ENCODE measurements at places on chromosomes 5 and 9.
A peak's percentile ranks its signal among the peaks of the same experiment; 100 is the strongest.

DNA sequence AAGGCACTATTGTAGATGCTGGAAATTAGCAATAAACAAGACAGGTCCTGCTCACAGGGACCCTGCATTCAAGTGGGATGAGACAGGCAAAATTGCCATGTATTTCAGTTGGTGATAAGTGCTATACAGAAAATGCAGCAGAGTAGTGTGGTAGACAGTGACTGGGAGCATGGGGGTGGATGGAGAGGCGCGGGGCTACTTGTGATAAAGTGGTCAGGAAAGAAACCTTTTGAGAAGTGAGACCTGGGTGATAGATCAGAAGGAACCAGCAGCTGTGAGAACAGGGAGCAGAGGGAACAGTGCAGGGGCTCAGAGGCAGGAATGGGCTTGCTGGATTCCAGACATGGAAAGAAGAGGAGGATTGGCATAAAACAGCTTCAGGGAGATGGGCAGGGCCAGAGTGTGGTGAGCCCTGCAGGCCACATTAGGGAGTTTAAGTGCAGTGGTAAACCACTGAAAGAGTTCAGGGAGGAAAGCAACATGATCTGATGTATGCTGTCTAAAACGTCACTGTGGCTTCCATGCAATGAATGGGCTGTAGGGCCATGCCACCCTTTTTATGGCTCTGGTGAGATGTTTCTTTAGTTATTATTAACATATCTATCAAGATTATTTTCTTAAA lies 7.3 kb downstream of the CRHBP start:
- DNase-seq = no peak

DNA sequence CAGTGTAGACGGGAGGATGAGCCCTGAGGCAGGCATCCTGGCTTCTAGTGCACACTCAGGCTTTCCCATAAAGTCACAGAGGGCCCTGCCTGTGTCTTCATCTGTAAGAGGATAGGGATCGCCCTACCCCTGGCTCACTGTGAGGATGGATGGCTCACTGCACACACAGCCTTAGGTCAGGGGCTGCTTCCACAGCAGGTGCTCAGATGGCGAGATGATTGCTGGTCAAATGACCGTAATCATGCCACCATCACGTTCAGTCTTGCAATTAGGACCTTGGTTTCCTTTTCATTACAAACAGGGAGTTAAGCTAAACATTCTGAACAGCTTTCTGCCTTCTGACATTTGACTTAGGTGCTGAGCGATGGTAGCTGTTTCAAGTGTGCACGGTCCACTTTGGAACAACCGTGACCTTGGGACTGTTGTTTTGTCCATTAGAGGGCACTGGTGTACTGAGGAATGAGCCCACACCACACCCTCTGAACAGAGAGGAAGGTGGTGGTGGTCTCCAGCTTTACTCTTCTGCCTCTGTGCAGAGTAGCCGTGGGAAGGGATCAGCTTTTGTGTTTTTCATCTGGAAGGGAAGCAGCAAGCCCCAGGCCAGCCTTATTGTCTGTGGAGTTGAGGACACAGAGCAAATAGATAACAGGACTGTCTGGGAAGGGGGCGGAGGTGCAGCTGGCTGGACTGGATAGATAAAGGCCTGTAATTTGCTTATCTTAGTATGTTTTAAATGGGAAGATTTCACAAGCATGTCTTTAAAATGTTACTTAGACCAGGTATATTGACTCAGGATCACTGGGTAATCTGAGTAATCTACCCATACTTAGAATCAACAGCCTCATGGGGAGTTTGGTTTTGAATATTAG lies 183.1 kb downstream of the TRIO start:
- DNase-seq = no peak

DNA sequence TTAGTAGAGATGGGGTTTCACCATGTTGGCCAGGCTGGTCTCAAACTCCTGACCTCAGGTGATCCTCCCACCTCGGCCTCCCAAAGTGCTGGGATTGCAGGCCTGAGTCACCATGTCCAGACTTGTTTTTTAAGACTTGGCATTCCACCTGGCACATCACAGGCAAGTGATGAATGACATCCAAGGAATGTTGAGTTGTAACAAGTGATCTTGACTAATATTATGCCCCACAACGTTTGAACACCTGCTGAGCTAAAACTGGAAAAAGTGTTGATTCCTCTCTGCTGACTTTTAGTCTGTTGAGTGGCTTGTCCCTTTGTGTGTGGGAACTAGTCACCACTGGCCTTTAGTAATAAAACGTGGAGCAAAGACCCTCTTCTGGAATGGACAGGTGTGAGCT lies 54.6 kb downstream of the SUB1 start:
- DNase-seq = no peak

DNA sequence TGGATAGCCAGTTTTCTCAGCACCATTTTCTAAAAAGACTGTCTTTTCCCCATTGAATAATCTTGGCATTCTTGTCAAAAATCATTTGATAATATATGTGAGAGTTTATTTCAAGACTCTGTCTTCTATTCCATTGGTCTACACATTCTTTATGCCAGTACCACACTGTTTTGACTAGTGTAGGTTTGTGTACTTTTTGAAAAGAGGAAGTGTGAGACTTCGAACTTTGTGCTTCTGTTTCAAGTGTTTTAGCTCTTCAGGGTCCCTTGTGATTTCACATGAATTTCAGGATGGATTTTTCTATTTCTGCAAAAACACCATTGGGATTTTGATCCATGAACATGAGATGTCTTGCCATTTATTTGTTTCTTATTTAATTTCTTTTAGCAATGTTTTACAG lies 78.5 kb upstream of the ALDH1A1 start:
- DNase-seq = no peak

DNA sequence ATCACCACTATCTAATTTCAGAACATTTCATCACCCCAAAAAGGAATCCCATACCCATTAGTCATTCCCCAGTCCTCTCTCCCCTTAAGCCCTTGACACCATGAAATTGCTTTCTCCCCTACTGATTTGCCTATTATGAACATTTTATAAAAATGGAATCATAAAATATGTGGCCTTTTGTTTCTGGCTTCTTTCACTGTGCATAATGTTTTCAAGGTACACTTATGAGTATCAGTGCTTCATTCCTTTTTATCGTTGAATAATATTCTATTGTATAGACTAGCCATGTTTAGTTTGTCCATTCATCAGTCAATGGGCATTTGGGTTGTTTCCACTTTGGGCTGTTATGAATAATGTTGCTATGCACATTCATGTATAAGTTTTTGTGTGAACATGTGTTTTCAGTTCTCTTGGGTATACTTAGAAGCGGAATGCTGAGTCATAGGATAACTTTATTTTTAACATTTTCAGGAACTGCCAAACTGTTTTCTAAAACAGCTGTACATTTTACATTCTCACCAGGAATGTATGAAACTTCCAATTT lies 40.4 kb upstream of the FGF1 start:
- DNase-seq = no peak

GRCh38 chr5:67166460-67167285 lies 29.9 kb downstream of the CD180 start:
- DNase-seq = peak; percentile 80

DNA sequence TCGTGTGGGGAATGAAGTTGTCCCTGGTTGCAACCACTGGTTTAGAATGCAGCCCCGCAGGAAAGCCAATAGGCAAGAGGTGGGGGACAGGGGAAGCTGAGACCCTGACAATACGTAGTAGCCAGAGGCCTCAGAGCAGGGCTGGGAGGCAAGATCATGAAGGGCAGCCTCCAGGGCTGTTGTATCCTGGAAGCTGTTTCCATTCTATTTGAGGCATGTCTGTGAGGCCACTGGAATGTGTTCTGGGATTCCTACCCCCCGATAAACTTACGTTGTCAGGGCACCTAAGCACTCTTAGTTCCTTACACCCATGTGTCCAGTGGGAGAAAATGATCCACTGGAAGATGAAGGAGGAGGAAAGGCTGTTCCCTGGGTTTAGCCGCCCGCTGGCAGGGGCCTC lies 177.3 kb downstream of the CFAP90 start:
- DNase-seq = no peak

DNA sequence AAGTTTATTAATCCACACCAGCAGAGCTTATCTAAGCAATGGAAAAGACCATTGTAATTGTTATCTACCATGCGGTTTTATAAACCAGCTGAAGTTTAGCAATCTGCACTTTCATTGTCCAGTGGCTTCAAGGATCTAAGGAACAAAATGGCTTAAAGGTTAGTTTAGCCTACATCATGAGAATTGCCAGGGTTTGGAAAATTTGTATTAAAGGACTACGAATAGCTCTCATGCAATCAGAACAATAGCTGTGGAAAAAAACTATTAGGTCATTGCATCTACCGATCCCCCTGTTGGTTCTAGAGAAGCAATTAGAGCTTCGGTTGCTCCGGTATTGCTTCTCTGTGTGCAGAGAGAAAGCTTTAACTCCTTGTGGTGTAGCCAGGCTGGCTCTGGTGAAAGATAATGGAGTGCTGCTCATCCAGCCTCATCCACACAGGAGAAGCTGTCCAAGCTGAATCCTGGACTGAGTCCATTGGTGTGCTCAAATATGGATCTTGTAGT lies 86.3 kb upstream of the SLC12A2 start:
- no peak for DNase-seq

DNA sequence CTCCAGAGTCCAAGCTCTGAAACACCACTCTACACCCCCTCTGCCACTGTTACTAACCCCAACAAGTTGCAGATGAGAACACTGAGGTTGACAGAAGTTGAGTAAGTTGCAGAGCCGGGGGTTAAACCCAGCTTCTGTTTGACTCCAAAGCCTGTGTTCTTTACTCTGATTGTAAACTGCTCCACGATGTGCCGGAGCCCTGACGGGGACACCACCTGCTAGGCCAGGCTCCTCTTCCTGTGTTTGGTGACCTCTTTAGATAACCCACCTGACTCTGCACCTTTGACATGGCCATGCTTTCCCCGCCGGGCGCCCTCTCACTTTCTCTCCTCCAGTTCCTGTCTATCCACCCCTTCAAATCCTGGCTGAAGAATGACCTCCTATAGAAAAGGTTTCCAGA lies 96.7 kb downstream of the PAX5 start:
- no peak for DNase-seq

- DNase-seq = no peak
These were observed 34.7 kb upstream of the PDZD2 start for GRCh38 chr5:31604240-31604639.

- DNase-seq = no peak
These were observed 65.2 kb downstream of the ZSWIM6 start for GRCh38 chr5:61397238-61397637.

DNA sequence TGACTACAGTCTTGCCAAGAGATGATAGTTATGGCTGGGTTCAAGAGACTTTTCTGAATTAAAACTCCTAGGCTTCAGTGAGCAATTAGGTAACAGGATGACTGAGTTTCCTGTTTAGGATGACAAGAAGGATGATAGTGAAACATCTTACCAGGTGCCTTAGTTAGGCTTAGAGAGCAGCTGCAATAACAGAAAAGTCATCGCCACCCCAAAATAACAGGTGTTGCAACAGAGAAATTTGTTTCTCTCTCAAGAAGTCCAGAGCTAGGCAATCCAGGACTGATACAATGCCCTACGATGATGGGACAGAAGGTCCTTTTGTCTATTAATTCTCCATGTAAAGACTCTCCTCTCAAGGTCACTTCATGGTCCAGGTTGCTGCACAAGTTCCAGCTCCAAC lies 361.8 kb downstream of the CAAP1 start:
- DNase-seq = no peak

DNA sequence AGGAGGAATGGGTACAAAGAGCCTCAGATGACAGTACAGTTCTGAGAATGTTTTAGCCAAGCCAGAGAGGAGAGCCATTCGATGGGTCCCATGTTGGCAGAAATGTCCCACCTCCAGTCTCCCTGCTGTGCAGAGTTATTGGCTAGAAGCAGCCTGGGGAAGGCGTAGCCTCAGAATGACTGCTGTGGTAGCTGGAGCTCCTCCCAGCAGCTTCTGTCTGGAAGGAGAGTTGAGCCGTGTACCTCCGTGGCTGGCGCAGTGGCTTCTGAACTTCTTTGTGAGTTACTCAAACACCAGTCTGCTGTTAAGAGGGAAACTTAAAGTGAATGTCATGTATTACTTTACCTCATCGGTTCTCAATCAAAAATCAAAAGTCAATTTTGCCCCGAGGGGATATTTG lies 193.3 kb upstream of the SNX2 start:
- no peak for DNase-seq

DNA sequence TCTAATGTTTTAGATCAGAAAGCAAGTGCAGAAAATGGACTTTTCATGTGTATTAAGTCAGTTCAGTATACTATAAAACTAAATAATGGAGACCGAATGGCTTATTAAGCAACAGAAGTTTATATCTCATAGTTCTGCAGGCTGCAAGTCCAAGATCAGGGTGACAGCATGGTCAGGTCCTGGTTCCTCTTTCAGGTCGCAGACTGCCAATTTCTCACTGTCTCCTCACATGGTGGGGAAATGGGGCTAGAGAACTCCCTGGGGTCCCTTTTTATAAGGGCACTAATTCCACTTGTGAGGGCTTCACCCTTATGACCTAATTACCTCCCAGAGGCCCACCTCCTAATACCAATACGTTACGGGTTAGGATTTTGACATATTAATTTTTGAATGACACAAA lies 48.7 kb downstream of the RICTOR start:
- no peak for DNase-seq

GRCh38 chr5:60505373-60506171 lies 194.4 kb downstream of the DEPDC1B start:
- DNase-seq = no peak

- DNase-seq = no peak
These were observed 46.0 kb upstream of the AKNA start for GRCh38 chr9:114433720-114434255.

GRCh38 chr5:12848709-12849108 lies 944.5 kb upstream of the CTNND2 start:
- DNase-seq = no peak

DNA sequence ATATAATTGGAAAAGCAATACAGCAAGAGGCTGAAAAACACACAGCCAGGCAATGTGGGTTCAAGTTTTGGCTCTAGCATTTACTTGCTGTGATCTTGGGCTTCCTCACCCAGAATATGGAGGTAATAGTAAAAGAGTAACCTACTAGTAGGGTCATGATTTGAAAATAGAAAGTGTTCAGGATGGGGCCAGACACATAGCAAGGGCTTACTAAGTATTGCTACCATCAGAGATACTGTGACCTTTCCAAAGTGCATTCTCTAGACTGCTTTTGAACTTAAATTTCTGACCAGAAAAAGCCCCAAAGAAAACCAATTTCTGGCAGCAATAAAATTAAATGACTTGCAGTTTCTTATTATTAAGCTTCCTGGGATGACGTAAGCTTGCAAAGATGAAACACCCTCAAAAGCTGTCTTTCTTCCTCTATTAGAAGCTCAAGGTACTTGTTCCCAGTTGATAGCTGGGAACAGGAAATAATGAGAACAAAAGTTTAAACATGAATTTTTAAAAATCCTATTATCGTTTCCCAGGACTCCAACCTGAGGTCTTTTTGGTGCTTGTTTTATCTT lies 20.3 kb downstream of the SLC45A2 start:
- DNase-seq = no peak

- DNase-seq = no peak
These were observed 87.5 kb downstream of the FGF18 start for GRCh38 chr5:171506951-171507350.

GRCh38 chr9:16363916-16364315 lies 506.6 kb downstream of the BNC2 start:
- DNase-seq = no peak

DNA sequence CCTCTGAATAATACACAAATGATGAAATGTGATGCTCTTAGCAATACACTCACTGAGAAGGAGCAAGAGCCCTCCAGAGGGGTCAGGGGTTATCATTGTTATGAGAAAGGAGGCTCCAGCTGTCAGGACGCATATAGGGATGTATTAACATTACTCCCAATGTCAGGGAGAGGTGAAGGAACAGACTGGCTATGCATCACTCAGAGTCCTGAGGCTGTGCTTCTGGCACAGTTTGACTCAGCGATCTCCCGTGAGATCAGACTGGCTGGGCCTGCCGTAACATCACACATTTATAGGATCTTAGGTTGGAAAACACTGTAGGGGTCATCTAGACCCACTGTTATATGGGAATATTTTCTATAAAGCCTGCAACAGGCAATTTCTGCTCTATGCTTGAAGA lies 226.5 kb upstream of the GLRA1 start:
- no peak for DNase-seq
